GM12864 (cell line): ENCODE measurements at places on chromosomes 6 and 20.
A peak's percentile ranks its signal among the peaks of the same experiment; 100 is the strongest.

DNA sequence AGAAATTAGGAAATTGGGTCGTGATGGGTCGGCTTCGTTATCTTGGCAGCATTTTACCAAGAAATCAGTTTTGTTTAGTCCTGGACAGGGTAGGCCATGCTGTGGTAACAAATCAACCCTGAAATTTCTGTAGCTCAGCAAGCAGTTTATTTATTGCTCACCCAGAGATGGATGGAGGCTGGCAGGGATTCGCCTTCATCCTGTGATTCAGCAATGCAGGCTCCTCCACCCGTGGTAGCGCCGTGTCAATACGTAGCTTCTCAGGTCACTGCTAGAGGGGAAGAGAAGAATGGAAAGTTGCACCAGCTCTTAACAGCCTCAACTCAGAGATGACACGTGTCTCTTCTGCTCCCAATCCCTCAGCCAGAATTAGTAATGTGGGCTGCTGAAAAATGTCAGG lies 157.0 kb upstream of the SGK1 start:
- no peak for DNase-seq

- peak; percentile 31 for DNase-seq
Observed at GRCh38 chr20:21548390-21549035, 34.6 kb upstream of the NKX2-2 start.

GRCh38 chr6:142631517-142632385 lies 313.2 kb downstream of the HIVEP2 start:
- no peak for DNase-seq

GRCh38 chr20:14012671-14013070 lies 17.4 kb downstream of the MACROD2 start:
- DNase-seq, result no peak

DNA sequence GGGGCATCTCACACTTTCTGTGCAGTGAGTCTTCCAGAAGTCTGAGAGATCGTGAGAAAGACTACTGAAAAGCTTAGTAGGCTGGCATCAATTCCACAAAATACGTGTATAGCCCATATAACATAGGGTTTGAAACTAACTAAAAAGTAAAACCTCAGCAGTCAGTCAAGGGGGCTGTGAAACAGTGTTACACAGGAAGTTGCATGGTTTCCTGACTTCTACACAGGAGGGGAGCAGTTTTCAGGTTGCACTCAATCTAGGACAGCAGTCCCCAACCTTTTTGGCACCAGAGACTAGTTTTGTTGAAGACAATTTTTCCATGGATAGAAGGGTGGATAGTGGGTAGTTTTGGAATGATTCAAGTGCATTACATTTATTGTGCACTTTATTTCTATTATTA lies 4.7 kb upstream of the LY86 start:
- peak; percentile 81 for DNase-seq

GRCh38 chr6:128474481-128474880 lies 45.9 kb downstream of the PTPRK start:
- no peak for DNase-seq

GRCh38 chr20:9447182-9447581 lies 67.2 kb upstream of the LAMP5 start:
- DNase-seq, result no peak

- DNase-seq, result no peak
Observed at GRCh38 chr6:81842254-81842653, 89.8 kb upstream of the TENT5A start.

- no peak for DNase-seq
Observed at GRCh38 chr6:84501315-84501714, 263.1 kb downstream of the TBX18 start.

DNA sequence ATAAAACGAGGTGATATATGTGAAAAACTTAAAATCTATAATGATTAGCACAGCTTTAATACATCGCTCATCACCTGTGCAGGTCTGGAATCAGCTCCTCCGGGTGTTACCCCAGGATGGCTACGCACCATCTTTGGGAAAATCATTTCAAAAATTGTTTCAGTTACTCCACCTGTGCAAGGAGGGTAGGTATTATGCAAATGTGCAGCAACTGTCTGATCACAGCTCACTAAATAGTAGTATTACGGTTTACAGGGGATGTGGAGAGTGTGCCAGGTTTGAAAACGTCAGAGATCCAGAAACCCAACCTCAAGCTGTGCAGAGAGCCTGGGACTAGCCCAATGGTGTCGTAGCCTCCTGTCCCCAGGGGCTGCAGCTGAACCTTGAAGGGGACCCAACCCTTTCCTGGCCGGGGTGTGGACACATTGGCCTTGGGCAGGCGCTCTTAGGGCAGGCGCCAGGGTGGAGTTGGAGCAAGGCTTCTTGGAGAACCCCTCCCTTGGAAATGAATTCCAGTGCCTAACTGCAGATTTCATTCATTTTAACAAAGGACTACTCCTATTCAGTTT lies 24.2 kb upstream of the SGK1 start:
- no peak for DNase-seq

DNA sequence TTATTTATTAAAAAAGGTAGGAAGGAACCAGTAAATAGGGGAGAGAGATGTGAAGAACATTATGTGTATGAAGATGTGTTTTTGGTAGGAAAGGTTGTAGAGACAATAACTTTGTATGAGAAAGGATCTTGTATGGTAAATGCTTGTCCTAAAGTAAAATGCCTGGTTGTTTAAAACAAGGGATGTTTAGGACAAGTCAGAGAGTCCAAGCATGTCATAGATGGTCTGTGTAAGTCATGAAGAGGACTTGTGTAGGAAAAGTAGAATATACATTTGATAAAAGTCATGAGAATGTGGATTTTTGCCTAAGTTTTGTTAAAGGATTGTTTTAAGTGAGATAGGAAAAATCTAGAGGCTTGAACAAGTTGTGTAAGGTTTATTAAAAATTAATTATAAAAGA lies 325.1 kb downstream of the CDH26 start:
- no peak for DNase-seq

GRCh38 chr20:45465491-45466266 lies 3.9 kb upstream of the WFDC2 start:
- no peak for DNase-seq

GRCh38 chr20:17491488-17491887 lies 39.7 kb downstream of the BFSP1 start:
- no peak for DNase-seq

DNA sequence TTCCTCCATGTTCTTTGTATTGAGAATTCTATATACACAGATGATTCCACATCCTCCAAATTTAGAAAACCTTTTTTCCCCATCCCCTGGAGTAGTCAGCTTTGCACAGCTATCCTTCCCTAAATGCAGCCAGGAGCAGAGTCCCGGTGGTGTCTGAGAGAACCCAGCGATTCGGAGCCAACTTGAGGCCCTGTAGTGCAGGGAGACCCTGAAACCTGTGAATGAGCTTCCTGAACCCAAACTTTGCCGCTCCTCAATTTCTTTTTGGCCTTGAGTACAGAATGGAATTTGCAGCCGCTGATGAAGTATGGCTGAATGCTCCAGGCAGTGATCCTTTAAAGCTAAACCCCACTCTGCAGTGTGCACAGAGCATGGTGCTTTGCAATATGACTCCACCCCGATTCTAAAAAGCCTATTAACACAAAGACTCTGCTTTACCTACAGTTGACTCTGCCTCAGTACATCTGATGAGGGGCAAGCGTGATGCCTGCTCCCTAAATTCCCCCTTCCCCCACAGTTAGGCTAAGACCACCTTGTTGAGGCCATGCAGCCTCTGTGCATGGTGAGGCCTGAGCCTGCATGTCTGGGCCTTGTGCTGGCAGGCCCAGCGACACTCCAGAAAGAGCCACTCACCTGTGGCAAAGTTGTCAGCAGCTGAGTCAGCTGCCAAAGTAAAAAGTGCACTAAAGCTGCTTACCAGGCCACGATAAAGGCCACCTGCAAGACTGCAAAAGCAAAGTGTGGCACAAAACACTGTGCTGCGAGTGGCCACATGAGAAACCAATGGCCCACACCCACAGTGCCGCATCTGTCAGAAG lies 82.1 kb downstream of the PLEKHG1 start:
- no peak for DNase-seq

- no peak for DNase-seq
Observed at GRCh38 chr6:72977114-72977513, 248.2 kb downstream of the KHDC1L start.

DNA sequence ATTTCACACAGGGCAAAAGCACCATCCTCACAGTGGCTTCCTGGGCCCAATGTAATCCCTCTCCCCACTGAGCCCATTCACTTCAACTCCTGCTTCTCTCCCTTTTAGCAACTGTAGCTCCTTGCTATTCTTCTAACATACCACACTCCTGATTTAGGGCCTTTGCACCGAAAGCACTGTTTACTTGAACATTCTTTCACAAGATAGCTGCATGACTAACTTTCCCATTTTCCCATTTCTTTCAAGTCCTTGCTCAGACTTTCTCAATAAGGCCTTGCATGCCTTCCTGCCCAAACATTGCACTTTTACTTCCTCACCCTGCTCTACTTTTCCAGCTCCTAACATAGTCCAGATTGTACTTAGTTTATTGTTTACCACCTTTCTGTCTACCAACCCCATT lies 73.0 kb downstream of the SHPRH start:
- DNase-seq, result no peak

- DNase-seq, result peak; percentile 64
Observed at GRCh38 chr6:116008470-116009243, 52.0 kb downstream of the FRK start.

DNA sequence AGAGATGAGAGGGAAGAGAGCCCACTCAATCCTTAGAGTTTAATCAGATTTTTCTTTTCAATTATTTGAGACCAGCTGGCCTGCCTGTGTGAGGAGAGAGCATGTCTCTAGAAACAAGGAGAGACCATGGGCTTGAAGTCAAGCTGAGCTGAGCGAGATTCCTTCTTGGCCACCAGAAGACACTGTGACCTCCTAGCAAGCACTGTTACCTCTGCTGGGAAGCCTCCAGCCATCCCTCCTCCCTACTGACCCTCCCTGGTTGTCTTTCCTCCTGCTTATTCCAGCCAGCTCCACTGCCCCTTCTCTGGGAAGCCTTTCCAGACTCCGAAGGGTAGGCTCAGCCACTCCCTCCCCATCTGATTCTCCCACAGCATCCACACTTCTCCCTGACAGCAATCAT lies 110.0 kb downstream of the SCML4 start:
- no peak for DNase-seq

DNA sequence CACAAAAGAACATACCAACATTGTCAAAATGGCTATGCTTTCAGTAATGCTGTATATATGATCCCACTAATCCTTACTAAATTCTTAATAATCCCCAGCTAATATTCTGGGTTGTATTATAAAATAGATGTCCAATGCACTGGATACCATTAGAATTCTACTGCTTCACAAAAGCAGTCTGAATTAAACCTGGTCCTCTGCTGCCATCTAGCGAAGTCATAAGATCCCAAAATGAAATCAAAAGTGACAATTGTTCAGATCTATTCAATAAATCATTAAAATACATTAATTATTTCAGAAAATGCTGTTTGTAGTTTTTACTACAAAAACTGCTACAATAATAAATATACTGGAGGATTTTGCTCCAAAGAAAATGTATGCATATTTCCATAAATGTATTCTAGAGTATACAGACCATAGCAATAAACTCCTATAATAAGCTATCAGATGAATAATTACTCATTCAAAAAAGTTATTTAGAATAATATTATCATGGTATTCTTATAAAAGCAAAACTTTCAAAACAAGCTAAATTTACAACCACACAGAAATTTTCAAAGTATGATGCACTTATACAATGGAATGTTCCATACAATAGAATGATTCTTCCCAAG lies 92.6 kb downstream of the RNGTT start:
- DNase-seq, result peak; percentile 15

GRCh38 chr6:34602318-34603111 lies 46.4 kb upstream of the SPDEF start:
- DNase-seq, result no peak

GRCh38 chr6:71268735-71269437 lies 19.7 kb upstream of the OGFRL1 start:
- DNase-seq, result no peak

DNA sequence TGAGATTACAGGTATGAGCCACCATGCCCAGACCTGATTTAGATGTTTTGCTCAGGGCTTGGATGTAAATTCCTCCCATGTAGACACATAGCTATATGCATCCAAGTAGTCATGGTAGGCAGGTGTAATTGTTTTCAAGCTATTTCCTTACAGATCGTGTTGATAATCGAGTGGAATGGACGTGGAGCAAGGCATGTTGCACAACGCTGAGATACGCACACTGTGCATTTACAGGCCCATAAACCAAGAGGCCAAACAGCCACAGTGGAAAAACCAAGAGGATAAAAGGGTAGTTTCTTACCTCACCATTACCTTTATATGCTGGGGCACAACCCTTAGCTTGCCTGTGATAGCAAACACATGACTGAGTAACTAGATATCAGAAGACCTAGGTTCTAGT lies 51.0 kb upstream of the ADGRF1 start:
- DNase-seq, result no peak

- no peak for DNase-seq
Observed at GRCh38 chr20:40159276-40159675, 529.8 kb downstream of the MAFB start.

DNA sequence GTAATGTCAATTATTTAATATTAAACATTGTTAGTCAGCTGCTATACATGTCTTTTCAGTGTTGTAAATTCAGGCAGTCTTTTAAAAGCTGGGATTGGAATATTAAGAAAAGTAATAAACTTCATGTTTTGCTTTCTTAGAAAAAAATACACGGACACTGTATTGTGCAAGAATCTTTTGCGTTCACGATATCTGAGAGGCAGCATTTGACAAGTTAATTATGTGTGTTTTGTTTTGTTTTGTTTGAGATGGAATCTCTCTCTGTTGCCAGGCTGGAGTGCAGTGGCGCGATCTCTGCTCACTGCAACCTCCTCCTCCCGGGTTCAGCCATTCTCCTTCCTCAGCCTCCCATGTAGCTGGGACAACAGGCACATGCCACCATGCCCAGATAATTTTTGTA lies 1661.3 kb downstream of the HACE1 start:
- DNase-seq, result no peak

DNA sequence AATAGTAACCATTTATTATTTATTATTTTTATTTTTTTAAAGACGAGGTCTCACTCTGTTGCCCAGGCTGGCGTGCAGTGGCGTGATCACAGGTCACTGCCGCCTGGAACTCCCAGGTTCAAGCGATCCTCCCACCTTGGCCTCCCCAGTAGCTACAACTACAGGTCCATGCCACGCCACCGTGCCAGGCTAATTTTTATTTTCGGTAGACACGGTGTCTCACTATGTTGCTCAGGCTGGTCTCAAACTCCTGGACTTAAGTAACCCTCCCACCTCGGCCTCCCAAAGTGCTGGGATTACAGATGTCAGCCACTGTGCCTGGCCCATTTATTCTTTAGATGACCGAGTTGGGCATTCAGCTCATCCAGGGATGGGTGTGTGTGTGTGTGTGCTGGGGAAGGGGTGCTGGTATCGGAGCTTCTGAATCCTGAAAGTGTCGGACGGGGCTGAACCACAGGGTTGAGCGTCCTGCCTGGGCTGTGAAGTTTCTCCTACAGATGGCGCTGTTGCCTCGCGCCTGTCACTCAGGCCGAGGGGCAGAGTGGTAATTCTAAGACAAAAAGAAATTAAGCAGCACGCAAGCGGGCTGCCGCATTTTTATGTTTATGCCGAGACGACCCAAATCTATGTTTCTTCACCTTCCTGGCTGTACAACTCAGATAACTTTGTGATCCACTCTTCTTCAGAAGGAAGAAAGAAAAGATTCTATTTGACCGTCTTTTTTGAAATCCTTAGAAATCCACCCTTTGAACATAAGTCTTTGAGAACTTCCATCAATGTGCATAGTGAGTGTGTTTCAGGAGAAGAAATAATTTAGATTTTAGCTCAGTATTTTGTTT lies 252.8 kb downstream of the CDH26 start:
- no peak for DNase-seq

GRCh38 chr6:36964908-36965307 lies 10.4 kb downstream of the PI16 start:
- no peak for DNase-seq
